Activated CD4-positive, alpha-beta T cell treated with anti-CD3 and anti-CD28 coated beads, Interleukin-2, Interleukin-4, amounts not matched to agents 100 ng/mL and 50 ng/mL, durations not matched to agents 16 hours and 8 hours (primary cell): ENCODE measurements at places on chromosomes 12 and 14.
A peak's percentile ranks its signal among the peaks of the same experiment; 100 is the strongest.

GRCh38 chr12:65045269-65045668 lies 75.8 kb downstream of the WIF1 start:
- no peak for DNase-seq

- DNase-seq, result no peak
These were observed 1.2 kb downstream of the FBRSL1 start for GRCh38 chr12:132491138-132491663.

- peak; percentile 11 for DNase-seq
These were observed 30.3 kb upstream of the ADIPOR2 start for GRCh38 chr12:1660304-1661187.

GRCh38 chr14:103056322-103057027 lies 874 bp downstream of the CDC42BPB start:
- DNase-seq, result no peak

- no peak for DNase-seq
These were observed 33.0 kb downstream of the MTHFD1 start for GRCh38 chr14:64421166-64421565.

- no peak for DNase-seq
These were observed 6.1 kb downstream of the SOS2 start for GRCh38 chr14:50225067-50225973.

- no peak for DNase-seq
These were observed 381.5 kb downstream of the ALG10 start for GRCh38 chr12:34403706-34404376.

GRCh38 chr14:104968153-104968527 lies 10.0 kb downstream of the AHNAK2 start:
- DNase-seq, result no peak

- no peak for DNase-seq
These were observed 301.5 kb downstream of the NELL2 start for GRCh38 chr12:44574586-44574985.

- DNase-seq, result no peak
These were observed 23.2 kb upstream of the MAGOHB start for GRCh38 chr12:10636611-10637010.

- peak; percentile 89 for DNase-seq
These were observed 58.2 kb upstream of the BEGAIN start for GRCh38 chr14:100645196-100645981.

DNA sequence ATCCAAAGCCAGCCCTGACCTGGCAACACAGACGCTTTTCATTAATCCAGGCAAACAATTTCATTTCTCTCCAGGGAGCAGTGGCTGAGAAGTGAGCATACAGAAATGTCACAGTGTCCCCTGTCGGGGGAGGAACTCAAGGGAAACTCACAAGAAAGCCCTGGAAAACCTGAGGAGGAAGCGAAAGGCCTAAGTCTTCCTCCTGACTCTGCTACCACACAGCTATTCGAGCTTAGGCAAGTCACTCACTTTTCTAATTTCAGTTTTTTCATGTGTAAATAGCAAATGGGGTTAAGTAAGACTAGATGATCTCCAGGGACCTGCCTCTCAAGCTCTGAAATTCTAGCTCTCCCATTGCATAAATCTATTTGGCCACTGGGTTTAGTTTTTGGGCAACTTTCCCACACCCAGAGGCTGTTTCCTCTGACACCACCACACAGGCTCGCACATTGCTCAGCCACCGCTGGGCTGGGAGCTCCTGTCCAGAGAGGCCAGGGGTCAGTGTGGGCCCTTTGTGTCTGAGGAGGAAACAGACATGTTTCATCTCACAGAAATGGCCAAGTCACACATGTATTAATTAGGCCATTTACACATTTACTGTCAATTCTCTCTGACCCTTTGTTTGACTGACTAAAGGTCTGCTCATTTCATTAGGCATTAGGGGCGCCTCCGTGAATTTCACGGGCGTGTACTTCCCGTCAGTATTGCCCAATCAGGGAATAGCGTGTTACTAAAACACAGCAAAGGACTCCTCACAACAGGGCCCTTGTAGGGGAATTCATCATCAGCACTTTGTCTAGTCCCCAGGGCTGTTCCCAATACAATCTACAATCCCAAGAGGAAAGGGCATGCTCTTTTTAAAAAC lies 9.8 kb upstream of the PNMA1 start:
- no peak for DNase-seq
